ENCODE measurements at places on chromosomes 12 and 14. TPM values are rescaled to one million over a fixed set of nuclear protein-coding genes. Genes with fewer than 3 reads are reported as not detected.

DNA sequence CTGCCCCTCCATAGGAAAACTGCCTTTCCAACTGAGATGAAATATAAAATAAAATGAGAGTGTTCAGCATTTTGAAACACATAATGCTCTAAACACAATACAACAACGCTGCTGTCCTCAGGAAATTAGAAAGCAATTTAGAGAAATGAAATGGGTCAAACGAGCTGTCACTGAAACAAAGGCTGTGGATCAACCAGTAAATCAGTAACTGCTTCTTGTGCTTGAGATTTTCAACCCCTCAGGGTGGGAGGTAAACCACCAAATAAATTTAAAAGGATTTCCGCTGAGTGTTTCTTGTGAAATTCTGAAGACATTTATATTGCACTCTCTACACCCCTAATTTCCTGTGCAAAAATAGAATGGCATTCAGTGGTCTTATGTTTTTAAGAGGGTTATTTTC, 657.1 kb upstream of the SEL1L start:
- no peak for DNase-seq

Gene LRIG3
- 23.6 TPM for polyA plus RNA-seq

- DNase-seq = peak; percentile 62
These were observed 1.6 kb downstream of the TMEM121 start for GRCh38 chr14:105527826-105528585.

DNA sequence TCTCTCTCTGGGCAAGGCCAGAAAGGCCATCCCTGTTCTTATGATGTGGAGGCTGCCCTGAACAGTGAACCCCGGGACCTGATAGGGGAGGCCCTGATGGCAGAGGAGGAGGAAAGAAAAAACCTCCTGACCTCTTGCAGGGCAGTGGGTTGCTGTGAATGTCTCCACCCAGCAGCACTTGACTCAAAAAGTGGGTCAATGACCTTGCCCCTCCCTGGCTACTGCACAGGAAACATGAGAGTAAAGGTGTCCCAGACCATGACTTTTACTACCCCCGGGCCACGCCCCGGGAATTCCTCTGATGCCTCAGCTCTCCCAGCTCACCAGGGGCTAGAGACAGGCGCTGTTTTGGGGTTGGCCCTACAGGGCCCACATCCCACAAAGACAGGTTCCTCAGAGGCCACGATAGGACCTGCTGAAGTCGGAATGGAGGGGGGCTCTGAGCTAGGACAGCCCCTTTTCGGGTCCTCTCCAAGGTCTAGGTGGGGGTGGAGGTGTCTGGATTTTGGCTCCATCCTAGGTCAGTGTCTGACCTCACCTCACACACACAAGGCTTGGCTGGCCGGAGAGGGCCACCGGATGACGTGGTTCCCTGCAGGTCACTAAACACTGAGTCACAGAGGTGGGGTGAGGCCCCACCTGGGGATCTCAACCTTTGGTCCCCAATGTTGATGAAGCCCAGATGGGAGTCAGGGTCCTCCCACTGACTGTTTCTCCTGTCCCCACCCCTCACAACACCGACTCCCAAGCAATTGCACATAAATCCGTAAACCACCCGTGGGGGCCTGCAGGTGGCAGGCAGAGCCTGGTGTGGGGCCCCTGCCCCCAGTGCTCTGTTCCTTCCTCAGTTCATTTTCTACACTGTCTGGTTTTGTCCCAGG, 1.6 kb downstream of the RHOF start:
- no peak for DNase-seq

DNA sequence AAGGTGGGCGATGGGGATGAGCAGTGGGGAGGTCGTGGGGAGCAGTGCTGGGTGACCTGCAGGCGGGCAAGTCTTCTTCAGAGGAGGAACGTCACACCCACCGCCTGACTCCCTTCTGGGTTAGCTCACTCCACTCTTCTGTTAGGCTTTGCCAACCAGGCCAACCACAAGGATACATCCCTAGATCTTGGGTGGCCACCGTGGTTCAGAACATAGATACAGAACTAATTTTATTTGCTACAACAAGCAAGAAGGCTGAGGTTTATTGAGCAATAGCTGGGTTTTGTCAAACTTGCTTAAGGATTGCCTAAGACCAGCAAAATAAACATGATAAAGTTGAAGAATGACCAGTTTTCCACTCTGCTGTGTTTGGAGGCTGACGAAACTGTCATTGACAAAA, 109.4 kb downstream of the DACT1 start:
- peak; percentile 86 for DNase-seq

Gene GZMH
- polyA plus RNA-seq = not detected
